NCI-H69 (cell line): ENCODE measurements at places on chromosomes 16 and 17.
A peak's percentile ranks its signal among the peaks of the same experiment; 100 is the strongest.

- DNase-seq = no peak
Observed at GRCh38 chr16:52193441-52193840, 353.5 kb downstream of the TOX3 start.

GRCh38 chr16:79434771-79435170 is 165.8 kb downstream of the MAF start:
- no peak for DNase-seq

GRCh38 chr16:29900888-29901606 is 759 bp downstream of the ASPHD1 start:
- no peak for DNase-seq

DNA sequence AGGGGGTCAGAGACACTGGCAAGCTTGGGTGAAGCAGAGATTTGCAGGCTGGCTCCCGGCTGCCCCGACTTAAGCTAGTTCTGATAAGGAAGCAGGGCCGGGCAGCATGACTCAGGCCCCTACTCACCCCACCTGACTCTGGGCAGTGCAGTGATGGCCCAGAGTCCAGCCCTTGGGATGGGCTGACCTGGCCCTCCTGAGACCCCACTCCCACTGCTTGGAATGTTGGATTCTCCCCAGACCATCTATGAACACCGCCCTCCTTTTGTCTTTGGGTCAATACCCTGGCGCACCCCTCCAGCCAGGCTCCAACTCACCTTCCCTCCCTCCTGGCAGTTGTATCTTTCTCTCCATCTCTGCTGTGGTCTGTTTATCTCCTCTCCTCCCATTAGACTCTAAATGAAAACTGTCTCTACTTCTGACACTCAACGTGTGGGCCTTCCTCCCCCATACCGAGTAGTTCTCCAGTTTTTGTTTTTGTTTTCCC is 21.0 kb downstream of the LGALS3BP start:
- DNase-seq = no peak

- no peak for DNase-seq
Observed at GRCh38 chr17:18230288-18231141, 5.1 kb downstream of the LLGL1 start.

GRCh38 chr16:72876981-72877373 is 171.0 kb downstream of the ZFHX3 start:
- no peak for DNase-seq

- DNase-seq = no peak
Observed at GRCh38 chr17:71458322-71458721, 662.5 kb upstream of the SOX9 start.

- DNase-seq = no peak
Observed at GRCh38 chr17:67542219-67543114, 165.4 kb downstream of the PITPNC1 start.

DNA sequence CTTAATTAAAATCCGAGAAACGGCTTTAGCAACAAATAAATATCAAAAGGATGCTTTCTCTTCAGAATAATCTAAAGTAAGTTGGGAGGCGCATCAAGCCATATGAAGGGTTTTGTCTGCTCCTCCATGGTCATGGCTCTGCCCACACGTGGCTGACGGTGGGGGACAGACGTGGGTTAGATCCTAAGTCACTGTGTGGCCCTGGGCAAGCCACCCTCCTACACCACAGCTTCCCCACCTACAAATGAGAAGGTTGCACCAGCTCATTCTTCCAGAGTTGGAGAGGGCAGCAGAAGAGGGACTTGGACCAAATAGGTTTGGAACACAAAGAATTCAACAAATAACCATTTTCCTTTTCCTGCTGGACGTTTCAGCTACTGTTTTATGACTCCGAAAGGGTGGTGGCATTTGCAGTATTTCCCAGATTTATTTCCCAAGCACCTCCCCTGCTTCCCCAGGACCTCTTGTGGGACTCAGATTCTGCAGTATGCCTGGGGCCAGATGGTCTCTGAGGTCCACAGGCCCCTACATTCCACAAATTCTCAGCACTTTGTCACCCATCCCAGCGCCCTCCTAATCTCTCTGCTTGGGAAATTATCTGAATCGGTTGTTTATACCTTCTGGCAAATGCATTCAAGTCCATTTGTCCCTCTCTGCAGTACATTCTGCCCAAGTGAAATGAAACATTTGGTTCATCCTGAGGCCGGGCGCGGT is 17.8 kb downstream of the LRRC75A start:
- DNase-seq = no peak

DNA sequence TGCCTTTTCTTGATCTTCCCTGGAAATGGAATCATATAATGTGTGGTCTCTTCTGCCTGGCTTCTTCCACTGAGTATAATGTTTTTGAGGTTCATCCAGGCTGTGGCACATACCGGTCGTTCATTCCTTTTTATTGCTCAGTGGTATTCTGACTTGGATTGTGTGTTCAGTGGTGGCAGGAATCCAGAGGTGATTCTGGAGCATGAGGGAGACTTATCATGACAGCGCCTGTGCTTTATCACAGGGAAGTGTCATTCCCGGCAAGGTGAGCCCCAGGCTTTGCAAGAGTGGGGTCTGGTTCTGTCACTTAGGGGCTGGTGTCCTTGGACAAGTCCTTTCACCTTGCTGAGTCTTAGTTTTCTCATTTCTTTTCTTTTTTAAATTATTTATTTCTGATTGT is 53.0 kb downstream of the IRX3 start:
- DNase-seq = no peak

DNA sequence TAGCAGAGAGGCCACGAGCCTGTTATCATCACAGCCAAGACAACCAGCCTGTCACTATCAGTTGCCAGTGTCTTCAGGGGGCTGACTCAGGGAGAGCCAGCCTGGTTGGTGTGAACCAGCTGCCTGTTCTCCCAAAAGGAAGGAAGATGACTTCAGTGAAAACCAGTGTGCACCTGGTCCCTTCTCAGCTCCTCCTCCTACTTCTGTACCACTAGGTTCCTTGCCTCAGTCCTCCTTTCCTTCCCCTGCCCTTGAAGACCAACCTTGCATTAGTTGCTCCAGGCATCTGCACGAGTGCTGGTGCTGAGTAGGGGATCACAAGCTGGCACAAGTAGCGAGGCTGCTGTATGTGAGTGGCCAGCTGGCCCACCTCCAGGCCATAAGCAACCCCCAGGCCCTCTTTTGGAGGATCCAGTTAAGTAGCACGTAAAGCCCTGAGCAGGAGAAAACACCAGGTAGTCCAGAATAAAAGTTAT is 8.5 kb downstream of the TUBG1 start:
- DNase-seq = peak; percentile 48

DNA sequence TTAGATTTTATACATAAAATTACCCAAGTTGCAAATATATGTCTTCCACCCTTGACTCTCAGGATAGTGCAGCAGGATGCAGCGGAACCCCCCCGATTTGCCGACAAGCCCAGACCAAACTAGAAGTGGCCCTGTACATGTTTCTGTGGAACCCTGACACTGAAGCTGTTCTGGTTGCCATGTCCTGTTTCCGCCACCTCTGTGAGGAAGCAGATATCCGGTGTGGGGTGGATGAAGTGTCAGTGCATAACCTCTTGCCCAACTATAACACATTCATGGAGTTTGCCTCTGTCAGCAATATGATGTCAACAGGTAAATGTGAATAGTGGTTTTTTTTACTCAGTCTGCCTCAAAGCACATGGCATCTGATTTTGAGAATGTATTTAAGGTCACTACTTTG is 70.7 kb downstream of the OMG start:
- DNase-seq = no peak

DNA sequence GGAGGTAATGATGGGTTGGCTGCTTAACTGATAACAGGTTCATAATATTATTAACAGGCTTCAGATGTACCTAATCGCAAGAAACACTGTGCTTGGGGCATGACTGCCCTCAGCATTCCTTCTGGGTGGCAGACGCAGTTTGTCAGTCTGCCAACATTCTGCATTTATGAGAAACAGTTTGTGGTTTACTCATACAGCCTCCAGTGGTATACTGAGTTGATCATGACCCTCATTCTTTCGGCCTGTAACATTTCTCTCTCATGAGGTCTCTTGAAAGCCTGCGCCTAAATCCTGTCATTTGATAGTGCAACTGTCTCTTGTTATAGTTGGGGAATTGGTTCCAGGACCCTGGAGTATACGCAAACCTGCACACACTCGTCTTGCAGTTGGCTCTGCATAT is 4.9 kb upstream of the RUSF1 start:
- no peak for DNase-seq

GRCh38 chr16:51429041-51429440 is 278.0 kb upstream of the SALL1 start:
- no peak for DNase-seq

GRCh38 chr17:43846221-43846712 is 709 bp upstream of the CD300LG start:
- DNase-seq = peak; percentile 67

DNA sequence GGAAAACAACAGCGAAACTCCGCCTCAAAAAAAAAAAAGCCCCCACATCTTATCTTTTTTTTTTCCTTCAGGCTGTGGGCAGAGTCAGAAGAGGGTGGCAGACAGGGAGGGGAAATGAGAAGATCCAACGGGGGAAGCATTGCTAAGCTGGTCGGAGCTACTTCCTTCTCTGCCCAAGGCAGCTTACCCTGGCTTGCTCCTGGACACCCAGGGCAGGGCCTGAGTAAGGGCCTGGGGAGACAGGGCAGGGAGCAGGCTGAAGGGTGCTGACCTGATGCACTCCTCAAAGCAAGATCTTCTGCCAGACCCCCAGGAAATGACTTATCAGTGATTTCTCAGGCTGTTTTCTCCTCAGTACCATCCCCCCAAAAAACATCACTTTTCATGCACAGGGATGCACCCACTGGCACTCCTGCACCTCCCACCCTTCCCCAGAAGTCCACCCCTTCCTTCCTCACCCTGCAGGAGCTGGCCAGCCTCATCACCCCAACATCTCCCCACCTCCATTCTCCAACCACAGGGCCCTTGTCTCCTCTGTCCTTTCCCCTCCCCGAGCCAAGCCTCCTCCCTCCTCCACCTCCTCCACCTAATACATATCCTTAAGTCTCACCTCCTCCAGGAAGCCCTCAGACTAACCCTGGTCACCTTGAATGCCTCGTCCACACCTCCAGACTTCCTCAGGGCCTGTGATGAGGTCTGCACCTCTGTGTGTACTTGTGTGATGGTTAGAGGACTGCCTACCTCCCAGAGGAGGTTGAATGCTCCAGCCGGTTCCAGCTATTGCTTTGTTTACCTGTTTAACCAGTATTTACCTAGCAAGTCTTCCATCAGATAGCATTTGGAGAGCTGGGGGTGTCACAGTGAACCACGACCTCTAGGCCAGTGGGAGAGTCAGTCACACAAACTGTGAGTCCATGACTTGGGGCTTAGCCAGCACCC is 1.2 kb upstream of the HBA1 start:
- DNase-seq = peak; percentile 24

DNA sequence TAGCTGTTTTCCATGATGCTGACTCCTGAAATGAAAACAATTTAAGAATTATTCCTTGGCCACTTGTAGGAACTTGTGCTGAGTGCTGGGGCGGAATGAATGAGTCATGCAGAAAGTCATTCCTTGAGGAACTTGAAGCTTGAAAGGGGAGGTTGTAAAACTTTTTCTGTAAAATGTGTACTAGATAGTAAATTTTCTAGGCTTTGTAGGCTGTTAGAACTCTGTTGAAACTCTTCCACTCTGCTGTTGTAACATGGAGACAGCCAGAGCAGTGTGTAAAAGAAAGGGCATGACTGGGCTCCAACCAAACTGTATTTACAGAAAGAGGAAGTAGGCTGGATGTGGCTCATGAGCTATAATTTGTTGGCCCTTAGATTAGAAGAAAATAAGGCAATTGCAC is 46.1 kb downstream of the ABCA8 start:
- DNase-seq = no peak

GRCh38 chr17:62900096-62900495 is 65.9 kb upstream of the TANC2 start:
- no peak for DNase-seq

GRCh38 chr16:31105677-31106213 is 2.4 kb upstream of the BCKDK start:
- peak; percentile 69 for DNase-seq

GRCh38 chr17:75024686-75025397 is 12.4 kb downstream of the MRPL58 start:
- no peak for DNase-seq

- no peak for DNase-seq
Observed at GRCh38 chr16:78368121-78369102, 269.0 kb downstream of the WWOX start.

GRCh38 chr16:31038993-31039392 is 5.6 kb downstream of the STX4 start:
- no peak for DNase-seq

DNA sequence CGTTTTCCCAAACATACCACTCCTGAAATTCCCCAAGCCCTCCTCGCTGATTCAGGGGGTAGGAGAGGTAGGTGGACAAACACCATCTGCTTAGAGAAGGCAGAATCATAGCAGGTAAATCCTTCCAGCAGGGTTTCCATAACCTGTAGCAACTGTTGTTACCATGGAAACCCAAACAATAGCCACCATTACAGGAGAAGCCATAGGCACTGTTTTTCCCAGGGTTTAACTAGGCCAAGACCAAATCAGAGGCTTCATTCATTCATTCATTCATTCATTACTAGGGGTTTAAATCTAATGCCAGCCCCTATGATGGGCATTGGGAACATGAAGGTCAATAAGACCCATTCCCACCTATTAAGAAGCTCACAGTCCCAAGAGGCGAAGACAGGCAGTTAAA is 25.5 kb upstream of the CIITA start:
- DNase-seq = peak; percentile 45

DNA sequence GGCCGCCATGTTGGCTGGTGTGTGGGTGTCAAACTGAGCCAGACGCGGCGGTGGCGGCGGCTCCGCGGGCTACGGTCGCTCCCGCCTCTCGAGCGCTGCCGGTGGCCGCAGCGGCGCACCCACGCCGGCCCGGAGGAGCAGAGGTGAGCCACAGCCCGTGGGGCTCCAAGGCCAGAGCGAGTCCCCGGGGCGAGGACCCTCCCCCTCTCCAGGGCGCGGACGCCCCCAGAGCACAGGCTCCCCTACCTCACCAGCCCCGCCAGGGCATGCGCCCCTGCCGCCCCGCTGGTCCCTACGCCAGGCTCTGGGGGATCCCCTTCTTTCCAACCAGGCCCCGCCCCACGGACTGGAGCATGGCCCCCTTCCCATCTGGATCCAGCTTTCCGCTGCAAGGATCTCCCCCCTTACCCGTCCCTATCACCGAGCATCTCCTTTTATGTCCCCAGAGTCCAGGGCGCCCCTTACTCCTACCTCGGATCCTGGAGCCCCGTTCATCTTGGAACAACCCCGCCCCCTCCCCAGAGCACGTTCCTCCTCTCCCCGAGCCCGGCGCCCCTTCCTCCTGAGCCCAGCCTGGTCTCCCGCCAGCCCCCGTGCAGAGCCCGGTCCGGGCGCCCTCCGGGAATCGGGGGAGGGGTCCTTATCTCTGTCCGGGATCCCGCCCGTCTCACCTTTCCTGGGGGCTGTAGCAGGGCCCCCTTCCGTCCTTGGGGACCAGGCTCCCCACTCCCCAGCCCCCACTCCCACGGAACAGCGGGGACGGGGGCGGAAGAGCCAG is 412 bp downstream of the EPN2 start:
- peak; percentile 52 for DNase-seq

DNA sequence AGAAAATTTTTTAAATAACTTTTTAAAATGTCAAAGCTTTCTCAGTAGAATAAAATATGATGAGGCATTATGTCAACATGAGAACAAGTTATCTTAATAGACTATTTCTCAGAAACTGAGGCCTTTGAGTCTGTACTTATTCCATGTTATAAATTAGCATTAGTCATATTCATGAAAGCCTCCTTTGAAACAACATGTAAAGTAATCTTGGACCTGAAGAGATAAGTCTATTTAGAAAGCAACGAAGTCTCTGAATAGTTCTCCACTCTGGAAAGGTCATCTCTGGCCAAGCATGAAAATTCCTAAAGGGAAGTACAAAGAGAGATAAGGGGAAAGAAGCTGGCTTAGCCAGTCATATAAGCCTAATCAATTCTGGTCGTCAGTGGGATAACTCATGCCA is 150.8 kb downstream of the CYB561 start:
- no peak for DNase-seq

GRCh38 chr16:27174798-27175197 is 28.5 kb upstream of the KDM8 start:
- no peak for DNase-seq
